Uterus (tissue), 4 donors: ENCODE measurements at places on chromosomes 1 and 21.

DNA sequence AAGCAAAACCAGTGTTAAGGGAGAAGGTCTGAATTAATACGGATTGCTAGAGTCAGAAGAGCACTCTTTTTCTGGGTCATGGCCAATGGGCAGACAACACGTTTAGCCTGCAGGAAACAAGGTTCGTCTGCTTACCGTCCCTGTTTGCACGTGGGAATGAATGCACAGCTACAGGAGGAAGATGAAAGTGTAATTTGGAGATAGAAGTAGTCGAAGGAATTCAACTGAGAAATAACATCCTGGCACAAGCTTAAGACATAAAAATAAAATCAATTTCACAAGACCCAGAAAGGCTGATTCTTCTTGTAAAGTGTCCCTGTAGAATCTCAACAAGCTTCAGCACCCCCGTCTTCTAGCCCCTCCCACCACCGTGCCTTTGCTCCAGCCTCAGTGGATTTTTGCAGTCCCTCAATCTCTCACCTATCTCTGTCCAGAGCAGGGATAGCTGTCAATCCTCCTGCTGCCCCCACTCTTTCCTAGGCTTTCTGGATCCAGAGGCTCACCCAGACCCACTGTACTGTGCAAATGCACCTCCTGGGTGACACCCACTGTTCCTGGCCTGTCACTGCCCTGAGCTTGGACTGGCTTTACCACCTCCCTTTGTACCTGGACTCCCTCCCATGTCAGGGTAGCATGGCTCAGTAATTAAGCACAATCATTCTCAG lies 60.6 kb downstream of the C1orf94 start:
- no peak for DNase-seq

- DNase-seq, result no peak
Observed at GRCh38 chr1:164456272-164456671, 102.7 kb upstream of the PBX1 start.

DNA sequence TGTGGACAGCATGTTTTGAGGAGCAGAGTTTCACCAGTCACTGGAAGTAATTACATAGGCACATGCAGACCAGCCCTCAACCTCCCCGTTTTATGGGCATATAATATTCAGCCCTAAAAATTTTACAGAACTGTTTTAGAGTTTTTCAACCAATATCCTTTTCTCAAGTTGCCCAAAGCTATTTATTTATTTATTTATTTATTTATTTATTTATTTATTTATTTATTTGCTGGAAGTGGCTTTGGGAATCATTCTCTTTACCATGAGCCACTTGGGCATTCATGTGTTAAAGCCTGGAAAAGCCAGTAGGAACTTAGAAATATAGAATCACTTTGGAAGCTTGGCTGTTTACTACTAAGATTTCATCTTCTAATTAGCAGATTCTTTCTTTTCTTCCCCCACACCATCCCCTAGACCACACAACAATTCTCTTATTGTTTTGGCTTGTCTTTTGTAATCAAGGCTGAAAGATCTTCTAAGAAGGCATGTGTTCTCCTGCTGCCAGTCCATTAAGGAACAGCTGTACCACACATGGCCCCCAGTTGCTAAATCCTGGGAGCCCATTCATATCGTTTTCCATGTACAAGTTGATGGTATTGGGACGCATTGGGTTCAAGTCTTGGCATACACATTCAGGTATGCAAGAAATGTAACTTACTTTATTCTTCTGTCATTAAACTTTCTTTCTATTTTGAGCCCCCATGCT lies 220.0 kb downstream of the PAPPA2 start:
- no peak for DNase-seq

- no peak for DNase-seq
Observed at GRCh38 chr21:16872616-16873015, 640.2 kb upstream of the CXADR start.

DNA sequence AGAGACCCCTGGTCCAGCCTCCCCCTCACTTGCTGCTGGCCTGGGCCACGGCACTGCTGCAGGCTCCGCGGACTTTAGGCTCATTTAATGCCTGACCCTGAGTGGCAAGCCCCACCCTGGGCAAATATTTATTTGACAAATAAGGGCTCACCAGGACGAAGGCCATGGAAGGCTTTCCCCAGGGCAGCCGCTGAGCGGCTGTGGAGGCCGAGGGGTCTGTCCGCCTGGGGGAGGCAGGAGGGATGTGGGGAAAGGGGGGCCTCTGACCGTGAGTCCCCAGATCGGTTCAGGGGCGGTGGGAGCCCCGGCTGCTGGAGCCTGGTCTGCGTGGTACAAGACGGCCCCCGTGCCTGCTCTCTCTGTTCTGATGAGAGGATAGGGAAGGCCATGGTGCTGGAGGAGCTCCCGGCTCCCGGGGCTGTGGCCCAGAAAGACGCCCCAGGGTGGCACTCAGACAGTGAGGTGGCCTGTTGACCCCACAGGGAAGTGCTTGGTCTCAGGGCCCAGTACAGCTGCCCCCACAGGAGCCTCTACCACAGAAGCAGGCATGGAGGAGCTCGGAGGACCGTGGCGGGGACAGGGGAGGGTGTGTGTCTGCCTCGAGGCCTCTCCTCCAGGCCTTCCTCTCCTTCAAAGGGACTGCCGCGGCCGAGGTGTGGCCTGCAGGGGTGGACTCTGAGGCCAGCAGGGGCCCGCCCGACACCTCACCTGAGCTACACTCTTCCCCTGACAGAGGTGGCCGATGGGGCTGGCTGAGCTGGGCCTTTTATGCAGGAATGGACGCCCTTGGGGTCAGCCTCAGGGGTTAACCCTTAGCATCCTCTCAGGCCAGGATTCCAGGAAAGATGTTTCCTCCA lies 9.1 kb upstream of the C1orf159 start:
- DNase-seq, result no peak

- no peak for DNase-seq
Observed at GRCh38 chr1:240612811-240613210, 856 bp upstream of the GREM2 start.

- no peak for DNase-seq
Observed at GRCh38 chr1:147547065-147547464, 5.8 kb downstream of the BCL9 start.
